Left ventricle myocardium superior (tissue), 1 donor: ENCODE measurements at places on chromosomes 16 and 17.

- peak; percentile 90 for DNase-seq
Measured at GRCh38 chr16:82761236-82761635, 134.5 kb downstream of the CDH13 start.

DNA sequence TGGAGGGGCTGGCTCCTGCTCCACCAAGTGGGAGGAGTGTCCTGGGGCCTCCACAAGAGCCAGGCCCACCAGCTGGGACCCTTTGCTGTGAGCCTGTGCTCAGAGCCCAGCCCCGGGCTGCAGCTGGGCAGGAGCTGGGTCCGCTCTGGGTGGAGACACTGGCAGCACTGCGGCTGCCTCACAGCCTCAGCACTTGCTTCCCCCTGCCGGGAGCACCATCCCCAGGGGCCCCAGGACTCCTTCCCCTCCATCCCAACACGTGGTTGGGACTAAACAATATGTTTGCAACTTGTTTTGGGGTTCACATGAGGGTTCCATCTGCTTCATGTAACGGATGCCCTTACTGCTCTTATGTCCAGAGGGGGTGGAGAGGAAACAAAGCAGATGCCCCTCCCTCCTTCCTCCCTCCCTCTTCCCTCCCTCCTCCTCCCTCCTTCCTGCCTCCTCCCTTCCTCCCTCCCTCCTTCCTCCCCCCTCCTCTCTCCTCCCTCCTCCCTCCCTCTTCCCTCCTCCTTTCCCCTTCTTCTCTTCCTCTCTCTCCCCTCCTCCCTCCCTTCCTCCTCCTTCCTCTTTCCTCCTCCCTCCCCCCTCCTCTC, 16.3 kb upstream of the CBFA2T3 start:
- no peak for DNase-seq

GRCh38 chr17:80812362-80813088, 179.1 kb upstream of the CHMP6 start:
- DNase-seq = no peak

GRCh38 chr17:63819585-63820537, 7.4 kb upstream of the PSMC5 start:
- DNase-seq = no peak

DNA sequence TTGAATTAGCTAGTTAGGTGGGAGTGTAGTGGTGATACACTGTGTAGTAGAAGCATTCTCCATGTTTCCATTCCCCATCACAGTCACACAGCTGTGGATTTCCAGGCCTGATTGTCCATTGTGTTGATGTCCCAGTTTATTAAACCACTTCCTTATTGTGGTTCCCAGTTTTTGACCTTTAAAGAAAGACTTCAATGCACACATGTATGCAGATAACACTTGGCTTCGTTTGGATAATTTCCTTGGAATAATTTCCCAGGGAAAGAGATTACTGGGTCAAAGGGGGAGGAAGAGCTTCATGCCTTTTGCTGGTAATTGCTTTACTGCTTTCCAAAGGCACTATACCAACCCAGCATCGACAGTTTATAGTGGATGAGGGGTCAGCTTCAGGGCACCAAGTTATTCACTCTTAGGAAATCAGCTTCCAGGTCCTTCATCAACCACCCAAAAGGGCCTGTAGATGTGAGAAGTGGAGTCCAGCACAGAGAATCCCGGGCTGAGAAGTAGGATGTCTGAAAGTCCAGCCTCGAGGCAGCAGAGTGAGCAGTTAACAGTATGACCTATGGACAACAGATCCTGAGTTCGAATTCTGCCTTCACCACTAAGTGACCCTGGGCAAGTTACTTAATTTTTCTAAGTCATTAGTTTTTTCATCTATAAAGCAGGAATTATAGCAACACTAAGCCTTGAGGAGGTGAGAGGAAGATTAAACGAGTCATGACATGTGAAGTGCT, 31.3 kb upstream of the TNS4 start:
- DNase-seq = no peak

GRCh38 chr16:83964684-83965443, 3.2 kb upstream of the NECAB2 start:
- no peak for DNase-seq

DNA sequence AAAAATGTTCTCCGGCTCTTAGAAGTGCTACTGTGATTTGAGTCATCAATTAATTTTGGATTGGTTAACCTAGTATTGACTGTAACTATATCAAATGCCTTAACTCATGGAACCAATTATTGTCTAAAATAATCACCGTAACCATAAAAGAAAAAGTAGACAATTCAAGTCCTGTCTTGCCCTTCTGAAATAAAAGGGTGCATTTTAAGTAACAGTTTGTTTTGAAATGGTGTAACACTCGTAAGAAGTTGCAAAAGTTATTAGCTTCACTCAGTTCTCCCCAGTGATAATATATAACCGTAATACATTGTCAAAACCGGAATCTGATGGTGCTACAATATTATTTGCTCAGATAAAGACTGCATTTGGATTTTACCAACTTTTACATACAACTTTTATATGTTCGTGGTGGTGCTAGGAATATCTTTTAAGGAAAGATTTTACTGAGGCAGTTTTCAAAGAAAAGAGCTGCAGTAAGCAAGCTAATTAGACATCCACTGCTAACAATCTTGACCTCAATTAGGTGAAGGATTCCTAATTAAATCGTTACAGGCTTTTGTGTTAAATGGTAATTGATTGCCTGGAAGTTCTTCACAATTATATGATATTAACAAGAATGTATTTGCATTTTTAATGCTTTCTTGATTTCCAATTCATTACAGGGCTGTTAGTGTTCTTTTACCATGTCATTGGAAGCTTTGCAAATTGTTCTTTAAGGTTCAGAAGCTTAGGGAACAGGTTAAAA, 413.1 kb upstream of the MON1B start:
- DNase-seq = no peak

- no peak for DNase-seq
Measured at GRCh38 chr16:50879873-50880695, 138.2 kb downstream of the CYLD start.

GRCh38 chr17:44384281-44384822, 5.1 kb downstream of the ITGA2B start:
- DNase-seq = no peak

DNA sequence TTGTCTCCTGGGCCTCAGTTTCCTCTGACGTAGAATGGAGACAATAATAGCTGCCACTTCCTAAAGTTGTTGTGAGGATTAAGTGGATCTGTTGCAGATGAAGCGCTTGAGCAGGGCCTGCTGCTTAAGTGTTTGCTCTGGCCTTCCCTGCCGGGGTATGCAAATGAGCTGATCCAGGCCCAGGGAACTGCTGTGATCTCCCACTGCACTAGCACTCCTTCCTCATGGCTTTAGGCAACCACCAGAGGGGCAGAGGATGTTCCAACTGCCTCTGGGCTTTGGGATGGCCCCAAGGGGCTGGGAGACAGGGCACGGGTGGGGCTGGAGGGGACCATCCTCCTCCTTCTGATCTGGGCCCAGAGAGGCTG, 6.2 kb downstream of the SBK1 start:
- DNase-seq = no peak

GRCh38 chr17:39652587-39653315, 12.4 kb upstream of the TCAP start:
- no peak for DNase-seq

- peak; percentile 56 for DNase-seq
Measured at GRCh38 chr16:70391881-70392481, 45.3 kb downstream of the DDX19A start.

DNA sequence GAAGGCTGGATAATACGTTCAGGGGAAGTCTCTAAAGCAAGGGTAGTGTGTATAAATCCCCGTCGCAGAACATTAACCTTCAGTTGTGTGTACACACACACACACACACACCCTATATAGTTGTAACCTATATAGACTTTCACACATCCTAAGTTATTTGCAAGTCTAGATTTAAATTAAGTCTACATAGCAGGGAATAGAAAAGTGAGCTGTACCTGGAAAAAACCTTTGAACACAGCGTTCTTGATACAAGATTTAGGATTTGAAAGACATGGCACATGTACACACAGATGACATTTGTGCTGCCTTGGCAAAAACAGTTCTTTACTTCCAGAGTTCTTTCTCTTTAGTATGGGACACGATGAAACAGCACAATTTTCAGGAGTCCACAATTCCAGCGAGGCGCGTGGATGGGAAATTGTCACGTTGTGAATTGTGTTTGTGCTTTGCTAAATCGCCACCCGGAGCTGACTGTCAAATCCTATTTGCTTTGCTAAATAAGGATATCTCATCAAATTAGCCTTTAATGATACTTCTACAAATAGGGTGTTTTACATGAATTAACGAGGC, 233.9 kb downstream of the MRTFB start:
- DNase-seq = no peak

DNA sequence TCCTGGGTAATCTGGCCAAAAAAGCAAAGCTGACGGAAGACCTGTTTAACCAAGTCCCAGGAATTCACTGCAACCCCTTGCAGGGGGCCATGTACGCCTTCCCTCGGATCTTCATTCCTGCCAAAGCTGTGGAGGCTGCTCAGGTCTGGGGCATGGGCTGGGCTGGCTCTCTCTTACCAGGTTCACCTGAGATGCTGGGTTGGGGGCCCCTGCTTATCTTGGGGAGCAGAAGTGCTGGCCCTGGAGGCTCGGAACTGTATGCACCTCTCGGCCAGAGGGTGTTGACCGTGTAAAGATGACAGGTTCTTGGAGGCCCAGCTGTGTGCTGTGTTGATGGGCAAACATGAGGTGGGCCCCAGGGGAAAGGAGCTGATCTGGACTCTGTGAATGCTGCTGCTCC, 40.2 kb downstream of the GPT2 start:
- DNase-seq = no peak

DNA sequence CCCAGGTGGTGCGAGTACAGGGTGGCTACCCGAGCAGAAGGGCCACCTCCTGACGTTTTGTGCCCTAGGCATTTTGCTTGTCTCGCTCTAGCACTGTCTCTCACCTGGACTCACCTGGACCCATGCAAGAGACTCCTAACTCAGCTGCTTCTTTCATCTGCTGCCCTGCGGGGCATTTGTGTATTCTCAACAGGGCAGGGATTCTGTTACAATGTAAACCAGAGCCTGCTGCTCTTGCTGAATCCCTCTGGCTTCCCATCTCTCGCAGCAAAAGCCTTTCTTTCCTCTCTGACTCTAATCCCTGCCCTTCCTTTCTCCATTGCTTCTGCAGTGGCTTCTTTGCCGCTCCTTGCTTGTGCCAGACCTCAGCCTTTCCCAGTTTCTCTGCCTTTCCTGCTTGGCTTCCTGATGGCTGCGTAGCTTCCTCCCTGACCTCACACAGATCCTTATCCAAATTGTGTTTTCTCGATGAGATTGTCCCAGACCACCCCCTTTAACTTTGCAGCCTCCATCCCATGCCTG, 10.2 kb downstream of the ARSG start:
- no peak for DNase-seq

DNA sequence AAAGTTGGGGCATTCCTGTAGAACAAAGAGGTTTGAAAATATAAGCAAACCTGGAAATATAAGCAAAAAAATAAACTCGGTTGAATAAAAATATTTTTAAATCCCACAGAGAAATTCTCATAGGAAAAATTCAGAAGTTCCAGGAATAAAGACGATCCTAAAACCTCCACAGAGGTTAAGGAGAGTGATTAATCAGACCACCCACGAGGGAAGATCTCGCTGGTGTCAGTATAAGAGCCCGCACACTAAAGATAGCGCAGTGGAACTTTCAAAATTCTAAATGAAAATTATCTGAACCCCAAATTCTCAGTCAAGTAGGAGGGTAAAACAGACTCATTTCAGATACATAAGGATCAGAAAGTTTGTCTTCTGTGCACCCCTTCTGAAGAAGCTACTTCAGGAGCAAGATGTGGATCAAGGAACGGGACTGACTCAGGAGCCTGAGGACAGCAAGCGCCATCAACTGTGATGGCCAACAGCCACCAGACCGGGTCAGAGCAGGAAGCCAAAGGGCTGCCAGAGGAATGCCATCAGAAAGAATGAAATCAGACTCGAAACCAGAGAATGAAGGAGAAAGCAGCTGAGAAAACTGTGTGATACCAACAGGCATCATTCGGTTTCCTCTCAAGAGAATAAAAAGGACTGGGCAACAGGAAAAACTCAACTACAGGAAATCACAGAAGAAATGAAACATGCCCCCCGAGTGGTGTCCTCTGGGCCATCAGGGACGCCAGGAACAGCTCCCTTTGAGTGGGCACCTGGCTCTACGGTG, 66.9 kb downstream of the CYTH1 start:
- no peak for DNase-seq

DNA sequence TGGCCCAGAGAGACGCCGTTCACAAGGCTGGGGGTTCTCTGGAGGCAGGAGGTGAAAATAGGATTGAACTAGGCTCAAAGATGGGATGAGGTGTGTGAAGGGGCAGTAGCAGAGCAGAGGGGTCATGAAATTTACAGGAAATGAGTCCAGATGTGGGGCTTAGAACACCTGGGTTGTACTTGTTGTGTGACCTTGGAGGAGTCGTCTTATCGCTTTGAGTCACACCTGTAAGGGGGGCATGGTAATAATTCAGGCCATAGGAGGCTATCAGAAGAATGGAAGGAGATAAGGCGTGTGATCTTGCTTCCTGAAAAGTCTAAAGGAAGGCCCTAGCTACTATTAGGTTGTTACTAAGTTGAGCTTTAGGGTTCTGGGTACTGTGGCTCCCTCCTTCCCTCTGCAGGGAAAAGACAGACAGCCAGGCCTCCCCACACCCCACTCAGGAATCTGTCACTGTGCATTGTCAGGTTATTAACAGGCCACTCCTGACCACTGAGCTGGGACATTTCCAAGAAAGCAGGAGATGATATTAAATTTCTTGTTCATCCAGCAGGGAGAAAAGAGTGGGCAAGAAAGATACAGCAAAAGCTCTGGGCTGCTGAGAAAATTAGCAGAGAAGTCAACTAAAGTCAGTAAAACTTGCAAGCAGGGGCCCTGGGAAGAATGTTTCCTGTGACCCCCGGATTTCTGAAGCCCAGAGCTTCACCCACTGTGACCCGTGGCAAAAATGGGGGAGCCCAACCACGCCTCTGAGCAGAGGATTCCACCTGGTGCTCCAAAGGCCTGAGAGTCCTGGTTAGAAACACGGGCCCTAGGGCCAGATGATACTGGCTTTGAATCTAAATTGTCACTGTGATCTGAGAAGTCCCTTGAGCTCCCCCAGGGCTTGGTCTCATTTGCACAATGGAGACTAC, 6.0 kb upstream of the CDC42EP4 start:
- DNase-seq = no peak

- peak; percentile 36 for DNase-seq
Measured at GRCh38 chr17:10120749-10121148, 77.7 kb downstream of the GAS7 start.

GRCh38 chr16:10870808-10871156, 6.2 kb upstream of the CIITA start:
- no peak for DNase-seq

GRCh38 chr17:39151150-39151942, at the start of gene PLXDC1:
TSS of gene PLXDC1 (minus strand) at chr17:39151637. CDS start at chr17:39151437, 200 bp downstream.
- DNase-seq = peak; percentile 47

- DNase-seq = no peak
Measured at GRCh38 chr17:82979718-82980117, 99.7 kb upstream of the METRNL start.

- DNase-seq = no peak
Measured at GRCh38 chr16:50462793-50463507, 85.2 kb upstream of the NKD1 start.

GRCh38 chr17:55654022-55654421, 68.6 kb downstream of the TMEM100 start:
- DNase-seq = no peak
